ENCODE measurements at places on chromosomes 7 and 10.

GRCh38 chr10:17101257-17101909 is 28.2 kb downstream of the CUBN start:
- no peak for DNase-seq

DNA sequence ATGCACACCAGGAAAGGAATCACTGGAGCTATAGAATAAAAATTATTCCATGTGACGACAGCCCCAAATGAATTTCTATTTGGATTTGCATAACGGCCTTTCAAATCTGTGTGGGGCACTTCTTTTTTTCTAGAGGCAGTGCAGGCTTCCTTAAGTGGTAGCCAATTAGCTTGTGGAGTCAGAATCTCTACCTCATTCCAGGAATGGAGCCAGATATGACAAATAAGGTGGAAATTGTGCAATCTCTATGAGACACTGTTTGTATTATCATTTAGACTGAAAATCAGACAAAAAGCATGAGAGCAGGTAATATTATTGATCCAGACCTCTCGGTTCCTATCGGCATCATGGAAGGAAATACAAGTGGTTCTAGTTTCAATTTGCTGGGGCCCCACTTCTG is 78.7 kb downstream of the BEND7 start:
- DNase-seq: peak; percentile 0

DNA sequence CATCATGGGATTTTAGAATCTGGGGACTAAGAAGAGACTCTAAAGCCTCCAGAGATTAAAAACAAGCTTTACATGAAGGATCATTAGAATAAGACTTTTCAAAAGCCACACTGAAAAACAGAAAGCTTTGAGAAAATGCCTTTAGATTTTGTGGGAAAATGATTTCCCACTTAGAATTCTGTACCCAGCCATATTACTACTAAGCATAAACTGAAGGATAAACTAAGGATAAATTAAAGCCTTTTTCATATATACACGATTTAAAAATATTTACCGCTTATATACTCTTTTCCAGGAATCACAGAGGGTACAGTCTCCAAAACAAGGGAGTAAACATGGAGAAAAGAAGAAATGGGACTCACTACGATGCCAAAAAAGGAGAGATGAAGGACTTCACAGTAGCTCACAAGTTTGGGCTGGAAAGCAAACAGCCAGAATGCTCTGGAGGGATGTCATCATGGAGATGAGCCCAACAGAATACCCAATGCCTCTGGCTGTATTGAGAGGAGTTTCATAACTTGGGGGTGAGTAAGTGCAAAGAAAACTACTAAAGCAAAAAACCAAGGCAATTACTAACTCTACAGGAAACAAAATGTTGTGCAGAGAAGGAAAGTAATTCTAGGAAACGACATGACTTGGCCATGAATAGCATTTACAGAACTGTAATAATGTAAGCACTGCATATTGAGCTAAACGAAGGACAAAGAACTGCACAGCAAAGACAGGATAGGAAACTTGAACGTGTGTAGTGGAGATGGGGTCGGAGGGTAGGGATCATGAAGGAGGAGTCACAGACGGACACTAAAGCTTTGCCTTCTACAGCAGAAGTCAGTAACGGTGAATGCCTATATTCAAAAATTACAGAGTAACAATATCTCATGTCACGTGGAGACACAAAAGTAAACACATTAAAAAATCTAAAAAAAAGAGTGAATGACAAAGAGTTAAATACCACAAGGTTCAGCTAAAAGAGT is 61.4 kb upstream of the ASAH2 start:
- DNase-seq: no peak

GRCh38 chr7:82566752-82567151 is 123.2 kb upstream of the CACNA2D1 start:
- DNase-seq: peak; percentile 70

GRCh38 chr10:11178606-11179515 is 161.2 kb downstream of the CELF2 start:
- DNase-seq: peak; percentile 80

- peak; percentile 29 for DNase-seq
These were observed 780.2 kb downstream of the MAGI2 start for GRCh38 chr7:78673272-78673671.

GRCh38 chr7:114419441-114420272 is 5.0 kb downstream of the FOXP2 start:
- DNase-seq: no peak

GRCh38 chr7:152894295-152895170 is 135.0 kb downstream of the ACTR3B start:
- DNase-seq: peak; percentile 22

GRCh38 chr7:90210981-90211380 is 559 bp upstream of the STEAP2 start:
- DNase-seq: no peak

DNA sequence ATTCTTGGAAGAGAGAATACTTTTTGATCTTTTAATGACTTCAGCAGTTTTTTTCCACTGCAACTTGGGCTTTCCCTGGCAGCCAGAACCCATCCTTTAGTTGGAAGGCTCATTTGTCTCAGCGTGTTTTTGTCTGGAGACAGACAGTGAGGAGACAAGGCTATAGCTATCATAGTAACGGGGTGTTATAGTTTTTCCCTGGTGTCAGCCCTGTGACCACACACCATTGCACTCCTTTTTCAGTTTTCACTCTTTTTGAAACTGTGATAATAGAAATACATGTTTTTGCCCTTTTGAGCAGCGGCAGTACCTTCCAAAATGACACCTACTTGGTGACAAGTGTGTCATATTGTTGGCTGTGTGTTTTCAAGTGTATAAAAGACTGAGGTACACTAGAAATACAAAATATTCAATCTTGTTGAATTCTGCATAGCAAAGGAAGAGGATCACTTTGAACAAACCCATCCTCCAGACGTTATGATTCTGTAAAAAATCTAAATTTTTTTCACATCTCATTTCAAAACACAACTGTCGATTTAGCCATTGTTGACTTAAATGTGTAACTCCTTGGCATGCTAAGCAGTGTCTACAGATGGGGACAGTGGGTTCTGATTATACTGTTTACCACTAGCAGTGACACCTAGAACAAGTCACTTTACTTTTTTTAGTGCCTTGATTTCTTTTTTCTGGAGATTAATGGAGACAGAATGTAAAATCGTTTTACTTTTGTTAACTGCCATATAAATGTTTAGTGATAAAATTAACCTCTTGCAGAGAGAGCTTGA is 130.1 kb downstream of the EXOC4 start:
- DNase-seq: no peak

- DNase-seq: no peak
These were observed 144.0 kb upstream of the CHST15 start for GRCh38 chr10:124237282-124237961.

DNA sequence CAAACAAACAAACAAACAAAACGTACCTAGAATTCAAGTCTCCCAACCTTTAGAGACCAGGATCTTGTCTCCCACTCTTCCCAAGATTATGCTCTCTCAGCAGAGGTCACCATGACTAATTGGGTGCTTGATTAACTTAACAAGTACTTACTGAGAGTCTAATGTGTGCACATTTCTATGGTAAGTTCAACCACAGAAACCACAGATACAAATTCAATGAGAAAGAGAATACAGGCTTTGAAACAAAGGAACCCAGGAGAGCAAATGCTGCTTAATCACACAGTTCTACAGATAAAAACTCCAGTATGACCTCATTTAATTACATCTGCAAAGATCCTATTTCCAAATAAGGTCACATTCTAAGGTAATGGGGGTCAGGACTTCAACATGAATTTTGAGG is 142.8 kb downstream of the DNAJC1 start:
- DNase-seq: no peak

DNA sequence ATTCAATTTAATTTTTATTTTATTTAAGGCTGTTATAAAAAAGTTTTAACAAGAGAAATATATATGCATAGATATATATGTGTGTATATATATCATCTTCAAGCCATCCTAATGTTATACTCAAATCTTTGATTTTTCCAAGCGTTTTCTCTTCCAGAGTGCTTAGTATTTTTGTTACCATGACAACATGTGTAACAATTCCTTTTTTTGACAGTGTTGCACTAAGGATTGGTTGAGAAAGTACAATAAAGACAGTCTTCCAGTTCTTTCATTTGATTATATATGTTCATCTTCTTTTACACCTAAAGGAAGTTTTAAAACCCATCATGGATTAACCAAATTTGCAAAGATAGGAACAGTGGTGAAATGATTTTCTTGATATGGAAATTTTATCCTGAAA is 171.7 kb downstream of the KLF6 start:
- DNase-seq: no peak

- DNase-seq: no peak
These were observed 156.8 kb upstream of the MAGI2 start for GRCh38 chr7:79610313-79610712.

GRCh38 chr7:19754521-19755116 is 18.8 kb downstream of the TMEM196 start:
- peak; percentile 58 for DNase-seq

- DNase-seq: no peak
These were observed 558.4 kb downstream of the TYW1 start for GRCh38 chr7:67554986-67555385.

DNA sequence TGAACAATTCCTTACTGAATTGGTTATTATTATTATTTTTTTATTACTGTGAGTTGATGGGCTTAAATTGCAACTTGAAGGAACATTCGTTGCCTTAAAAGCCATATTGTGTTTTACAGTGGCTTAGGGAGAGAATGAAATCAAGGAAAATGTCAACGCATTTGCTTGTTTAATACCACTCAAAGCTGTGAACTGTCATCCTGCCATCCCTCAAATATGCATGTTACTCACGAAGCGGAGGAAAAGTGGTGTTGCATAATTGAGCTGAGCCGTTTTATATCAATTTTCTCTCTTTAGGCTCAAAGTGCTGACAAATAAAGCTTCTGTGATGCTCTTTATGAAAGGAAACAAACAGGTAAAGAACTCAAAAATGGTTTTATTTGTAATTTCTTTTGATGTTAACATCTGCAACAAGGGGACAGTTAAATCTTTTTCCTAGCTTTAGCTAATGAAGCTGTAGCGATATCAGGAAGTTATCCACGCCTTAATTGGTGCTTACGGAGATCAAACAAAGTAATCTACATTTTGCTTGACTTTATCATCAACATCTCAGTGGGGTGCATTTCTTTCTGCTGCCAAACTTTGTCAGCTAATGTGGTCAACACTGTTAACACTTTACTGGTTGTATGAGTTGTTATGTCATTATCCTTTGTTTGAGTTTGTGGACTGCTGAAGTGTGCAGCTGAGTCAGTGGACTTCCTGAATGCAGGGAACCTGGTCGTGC is 33.1 kb downstream of the GLRX3 start:
- no peak for DNase-seq

- DNase-seq: no peak
These were observed 25.3 kb downstream of the CCDC126 start for GRCh38 chr7:23622506-23622925.

DNA sequence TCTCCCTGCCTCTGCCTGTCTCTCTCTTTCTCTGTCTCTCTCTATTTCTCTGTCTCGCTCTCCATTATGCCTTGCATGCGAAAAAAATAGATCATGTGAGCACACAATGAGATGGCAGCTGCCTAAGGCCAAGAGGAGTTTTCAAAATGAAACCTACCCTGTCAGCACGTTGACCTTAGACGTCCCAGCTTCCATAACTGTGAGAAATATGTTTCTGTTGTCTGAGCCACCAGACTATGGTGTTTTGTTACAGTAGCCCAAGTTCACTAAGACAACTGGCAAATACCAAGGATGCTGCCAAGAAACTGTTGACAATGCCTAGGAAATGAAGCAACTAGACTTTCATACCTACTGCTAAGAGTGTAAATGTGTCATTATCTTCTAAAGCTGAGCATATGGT is 70.6 kb upstream of the PLXDC2 start:
- no peak for DNase-seq

DNA sequence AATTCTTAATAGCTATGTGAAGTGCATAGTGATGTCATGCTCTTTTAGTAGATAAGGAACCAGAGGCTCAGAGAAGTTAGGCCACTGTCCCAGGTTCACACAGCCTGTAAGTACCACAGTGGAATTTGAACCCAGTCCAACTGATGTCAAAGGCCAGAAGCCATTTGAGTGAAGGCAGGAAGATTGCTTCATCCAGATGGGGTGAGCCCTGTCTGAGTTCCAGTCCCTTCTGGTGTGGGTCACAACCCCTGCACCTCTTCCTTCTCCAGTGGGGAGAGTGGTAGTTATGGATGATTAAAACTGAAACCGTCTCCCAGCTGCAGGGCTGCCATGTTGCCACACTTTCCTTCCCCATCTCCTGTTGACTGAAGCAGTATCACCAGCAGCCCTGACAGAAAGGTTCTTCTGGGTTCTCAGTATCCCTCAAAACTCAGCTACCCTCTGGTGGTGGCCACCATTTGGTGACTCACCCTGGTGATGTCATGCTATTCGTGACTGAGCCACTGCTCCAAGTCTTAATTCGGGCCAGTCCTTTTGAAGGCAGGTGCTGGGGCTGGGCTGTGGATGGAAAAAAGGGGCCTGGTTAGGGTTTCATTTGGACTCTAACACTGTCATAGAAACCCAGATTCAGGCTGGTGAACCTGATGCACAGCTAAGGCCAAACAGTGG is 1.5 kb upstream of the C10orf95 start:
- DNase-seq: no peak

- no peak for DNase-seq
These were observed 77.5 kb upstream of the CDK6 start for GRCh38 chr7:92913849-92914248.

DNA sequence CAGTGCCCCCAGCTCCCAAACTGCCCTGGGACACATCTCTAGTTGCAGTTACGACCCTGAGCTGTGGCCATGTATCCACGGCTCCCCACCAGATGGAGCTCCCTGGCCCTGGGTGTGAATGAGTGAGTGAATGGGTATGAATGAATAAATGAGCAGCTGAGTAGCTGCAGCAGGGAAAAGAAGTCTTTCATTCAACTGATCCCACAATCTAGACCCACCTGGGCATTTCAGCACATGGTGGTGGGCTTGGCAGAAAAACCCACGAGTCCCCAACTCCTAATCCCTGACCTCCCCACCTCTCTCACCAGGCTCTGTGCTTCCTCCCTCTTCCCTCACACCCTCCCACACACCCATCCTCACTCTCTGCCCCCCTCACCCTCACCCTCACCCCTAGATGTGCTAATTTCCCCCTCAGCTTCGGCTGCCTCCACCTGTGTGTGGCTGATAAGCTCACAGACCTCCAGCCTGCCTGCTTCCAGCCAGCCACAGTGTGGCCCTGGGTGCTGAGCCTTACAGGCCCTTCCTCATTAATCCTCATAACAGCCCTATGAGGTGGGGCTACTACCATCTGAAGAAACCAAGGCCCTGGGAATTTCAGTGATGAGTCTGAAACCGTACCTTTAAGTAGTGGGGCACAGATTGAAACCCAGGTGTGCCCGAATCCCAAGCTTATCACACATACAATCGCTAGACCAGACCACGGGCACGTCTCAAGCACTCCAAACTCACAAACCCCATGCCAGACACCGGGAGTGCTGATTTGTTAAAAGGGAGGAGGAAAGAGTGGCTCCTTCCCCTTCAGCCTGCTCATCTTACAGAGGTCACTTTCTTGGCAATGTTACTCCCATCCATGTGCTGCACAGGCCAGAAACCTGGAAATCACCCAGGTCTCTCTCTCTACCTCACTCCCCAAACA is 2.2 kb upstream of the ATP6V1F start:
- DNase-seq: peak; percentile 23

GRCh38 chr10:98242823-98243222 is 25.2 kb downstream of the LOXL4 start:
- DNase-seq: peak; percentile 21

- DNase-seq: no peak
These were observed 137.3 kb downstream of the PLXNA4 start for GRCh38 chr7:132438926-132439325.

GRCh38 chr7:66426996-66427395 is 201.7 kb upstream of the KCTD7 start:
- DNase-seq: no peak

Measured in NCI-H524 (cell line).